ENCODE measurements at places on chromosomes 2 and 18. TPM values are rescaled to one million over a fixed set of nuclear protein-coding genes. Genes with fewer than 3 reads are reported as not detected.

The HOXD1 gene
- 2.1 TPM for total RNA-seq

The TEX44 gene
- total RNA-seq: not detected

The DIPK1C gene
- not detected for total RNA-seq

The KRTCAP3 gene
- total RNA-seq: 2.0 TPM

The GNLY gene
- total RNA-seq: 4.6 TPM

The CD207 gene
- total RNA-seq: not detected

The SMYD1 gene
- total RNA-seq: not detected

The DUSP2 gene
- total RNA-seq: 2.6 TPM

The OTOS gene
- total RNA-seq: not detected

The NDUFAF7 gene
- 22.9 TPM for total RNA-seq

The LYG2 gene
- total RNA-seq: not detected

The LIMS3 gene
- 1.8 TPM for total RNA-seq

The NOP58 gene
- total RNA-seq: 66.7 TPM

The AQP12B gene
- not detected for total RNA-seq

The COL5A2 gene
- 126 TPM for total RNA-seq

The ASB18 gene
- not detected for total RNA-seq

The HRH4 gene
- total RNA-seq: 0.44 TPM

The NEU2 gene
- total RNA-seq: not detected

The ARHGAP28 gene
- total RNA-seq: 15.3 TPM

The MYO1B gene
- total RNA-seq: 74.6 TPM

The TFCP2L1 gene
- 4.1 TPM for total RNA-seq

The ALPG gene
- not detected for total RNA-seq

The LIMS4 gene
- 1.5 TPM for total RNA-seq

The REG1B gene
- not detected for total RNA-seq

The MREG gene
- 7.5 TPM for total RNA-seq

The GATA6 gene
- total RNA-seq: 3.1 TPM

The POU3F3 gene
- total RNA-seq: 1.7 TPM

The FBLN7 gene
- 2.9 TPM for total RNA-seq

The DYSF gene
- total RNA-seq: 18.6 TPM

The SERPINB4 gene
- not detected for total RNA-seq

The RGPD6 gene
- total RNA-seq: 57.1 TPM

The CYS1 gene
- total RNA-seq: not detected
